ENCODE measurements at places on chromosomes 1 and 21.
A peak's percentile ranks its signal among the peaks of the same experiment; 100 is the strongest.

DNA sequence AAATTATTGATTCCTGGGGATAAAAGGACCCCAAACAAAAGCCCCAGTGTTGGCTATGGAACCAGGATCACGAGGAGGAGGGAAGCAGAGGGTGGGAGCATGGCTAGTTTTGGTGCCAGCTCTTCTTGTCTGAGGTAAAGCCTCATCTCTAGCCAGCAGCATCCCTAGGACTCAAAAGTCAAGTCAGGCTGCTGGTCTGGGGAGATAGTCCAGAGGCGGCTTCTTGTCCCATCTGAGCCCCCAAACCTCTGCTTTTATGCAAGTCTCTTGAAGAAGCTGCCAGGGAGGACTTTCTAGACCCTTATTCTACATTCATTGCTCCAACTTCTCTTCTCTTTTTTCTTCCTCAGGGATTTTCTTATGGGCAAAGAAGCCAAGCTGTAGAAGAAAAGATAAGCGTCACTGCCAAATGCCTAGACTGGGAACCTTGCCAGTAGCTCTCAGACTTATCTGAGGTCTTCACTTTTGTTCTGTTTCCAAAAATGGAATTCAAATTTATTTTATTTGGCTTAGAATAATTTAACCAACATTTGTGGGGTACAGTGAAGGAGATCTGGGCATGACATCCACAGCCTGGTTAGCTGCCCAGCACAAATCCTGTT is 6.9 kb upstream of the ANKRD35 start:
- no peak for DNase-seq

- no peak for DNase-seq
Measured at GRCh38 chr1:244727871-244728474, 75.0 kb downstream of the DESI2 start.

DNA sequence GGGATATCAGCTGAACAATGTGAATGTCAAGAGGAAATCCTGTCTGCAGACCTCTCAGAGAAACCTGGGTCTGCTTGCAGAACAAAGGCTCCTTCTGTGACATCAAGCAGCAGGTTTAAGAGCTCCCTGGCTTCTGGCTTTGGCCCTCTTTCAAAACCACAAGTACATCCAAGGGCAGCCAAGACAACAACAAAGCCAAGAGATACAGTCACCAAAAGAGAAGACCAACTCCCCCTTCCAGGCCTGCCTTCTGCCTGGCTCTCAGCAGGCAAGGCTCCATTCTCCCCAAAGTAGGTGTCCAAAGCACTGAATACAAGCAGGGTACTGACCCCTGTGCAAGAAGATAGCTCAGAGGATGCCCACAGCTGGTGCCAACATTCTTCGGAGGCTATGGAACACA is 11.5 kb downstream of the BCAR3 start:
- DNase-seq: peak; percentile 48

- DNase-seq: no peak
Measured at GRCh38 chr1:62487956-62488355, 51.1 kb downstream of the USP1 start.

DNA sequence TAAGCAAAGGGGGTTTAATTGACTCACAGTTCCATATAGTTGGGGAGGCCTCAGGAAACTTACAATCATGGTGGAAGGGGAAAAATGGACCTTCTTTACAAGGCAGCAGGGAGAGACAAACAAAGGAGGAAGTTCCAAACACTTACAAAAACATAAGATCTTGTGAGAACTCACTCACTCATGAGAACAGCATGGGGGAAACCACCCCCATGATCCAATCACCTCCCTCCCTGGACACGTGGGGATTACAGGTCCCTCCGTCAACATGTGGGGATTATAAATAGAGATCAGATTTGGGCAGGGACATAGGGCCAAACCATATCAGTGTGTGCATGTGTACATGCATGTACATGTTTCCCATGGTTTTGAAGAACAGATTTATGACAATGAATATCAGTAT is 5.5 kb upstream of the SMG7 start:
- DNase-seq: no peak

GRCh38 chr1:11602424-11602823 is 51.8 kb downstream of the FBXO2 start:
- DNase-seq: no peak

DNA sequence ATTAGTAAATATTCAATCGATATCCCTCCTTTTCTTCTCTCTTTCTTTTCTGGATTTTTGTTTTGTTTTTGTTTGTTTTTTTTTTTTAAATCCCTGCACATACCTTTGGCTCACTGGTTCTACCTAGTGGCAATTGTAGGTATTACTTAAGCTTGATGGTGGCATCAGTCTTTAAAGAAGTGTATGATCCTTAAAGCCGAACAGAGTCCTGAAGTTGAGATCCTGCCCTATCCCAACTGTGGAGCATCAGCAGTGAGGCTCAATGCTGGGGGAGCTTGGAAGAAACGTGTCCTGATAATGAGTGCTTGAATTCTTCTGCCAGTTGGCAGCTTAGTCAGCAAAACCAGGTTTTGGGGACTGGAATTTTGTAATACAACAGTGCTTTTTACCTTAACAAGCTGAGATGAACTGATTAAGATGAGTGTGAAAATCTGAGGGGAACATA is 60.8 kb downstream of the FASLG start:
- peak; percentile 52 for DNase-seq

DNA sequence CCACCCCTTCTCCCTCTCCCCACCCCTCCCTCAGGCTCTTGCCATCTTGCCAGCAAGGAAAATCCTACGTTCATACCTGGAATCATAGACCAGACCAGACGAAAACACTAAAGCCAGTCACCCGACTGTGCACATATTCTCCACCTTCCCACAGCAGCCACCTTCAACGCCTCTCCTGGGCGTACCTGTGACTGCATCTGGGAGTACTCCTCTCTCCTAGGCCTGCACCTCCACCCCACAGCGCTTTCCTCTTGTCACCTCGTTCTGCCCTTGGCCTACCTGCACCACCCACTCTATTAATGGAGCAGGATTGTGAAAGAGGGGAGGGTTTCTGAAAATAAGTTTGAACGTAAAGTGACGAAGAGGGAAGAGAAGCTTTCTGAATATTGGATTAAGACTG is 17.8 kb downstream of the PAPPA2 start:
- no peak for DNase-seq

GRCh38 chr1:82343381-82343780 is 542.6 kb downstream of the ADGRL2 start:
- DNase-seq: no peak

- no peak for DNase-seq
Measured at GRCh38 chr21:26570203-26570602, 2.9 kb downstream of the CYYR1 start.

DNA sequence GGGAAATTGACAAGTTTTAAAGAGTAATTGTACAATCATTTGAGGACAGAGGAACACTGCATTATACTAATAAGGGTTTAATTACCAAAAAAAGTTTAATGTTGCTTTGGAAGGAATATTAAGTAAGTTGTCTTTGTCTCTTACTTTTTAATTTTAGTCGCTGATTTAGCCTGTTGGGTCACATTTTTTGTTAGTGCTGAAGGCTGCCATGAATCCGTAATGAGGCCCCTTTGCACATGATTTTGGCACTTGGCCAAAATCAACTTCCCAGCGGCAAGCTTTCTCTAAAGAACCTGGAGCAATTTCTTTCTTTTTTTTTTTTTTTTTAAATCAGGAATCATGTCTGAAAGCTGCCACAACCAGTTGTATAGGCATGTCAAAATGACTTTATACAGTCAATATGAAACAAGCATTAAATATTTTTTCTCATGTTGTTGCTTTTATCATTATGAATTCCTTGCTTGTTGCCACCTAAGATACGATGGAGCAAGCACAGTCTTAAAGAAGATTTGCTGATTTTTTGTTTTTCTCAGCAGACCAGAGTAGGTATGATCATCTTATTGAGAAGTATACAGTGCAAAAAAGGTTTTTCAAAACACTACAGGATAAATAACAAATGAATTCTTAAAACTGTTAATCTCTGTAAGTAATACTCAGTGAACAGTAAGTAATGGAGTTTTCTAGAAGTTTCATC is 690.4 kb downstream of the USP25 start:
- DNase-seq: no peak

- no peak for DNase-seq
Measured at GRCh38 chr1:22118291-22118992, 24.5 kb downstream of the WNT4 start.

GRCh38 chr21:25334046-25334730 is 273.1 kb downstream of the MRPL39 start:
- DNase-seq: no peak

DNA sequence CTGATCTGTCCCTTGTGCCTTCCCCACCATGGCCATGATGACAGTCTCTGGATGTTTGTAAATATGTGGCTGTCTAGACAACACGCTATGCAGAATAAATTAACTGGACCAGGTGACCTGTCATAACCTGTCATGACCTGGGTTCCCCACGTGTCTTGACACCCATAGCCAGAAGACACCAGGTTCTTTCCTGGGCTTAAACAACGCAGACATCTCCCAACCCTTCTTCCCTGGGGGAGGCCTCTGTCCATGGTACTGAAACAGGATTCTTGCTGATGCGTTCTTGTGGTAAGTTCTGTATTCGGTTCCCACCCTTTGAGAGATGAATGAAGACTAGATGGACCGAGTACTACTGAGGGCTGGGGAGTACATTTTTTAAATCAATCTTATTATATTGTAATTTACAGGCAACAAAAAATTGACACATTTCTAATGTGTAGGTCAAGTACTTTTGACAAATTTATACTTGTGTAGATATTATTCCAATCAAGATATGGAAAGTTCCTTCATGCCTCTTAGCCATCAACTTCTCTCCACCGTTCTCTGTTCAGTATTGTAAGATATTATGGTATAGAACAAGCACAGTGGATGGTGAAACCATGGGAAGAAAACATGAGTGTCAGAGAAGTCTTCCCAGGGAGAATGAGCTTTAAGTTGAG is 738.8 kb downstream of the PTPRU start:
- peak; percentile 42 for DNase-seq

- DNase-seq: peak; percentile 63
Measured at GRCh38 chr1:37999430-38000232, 5.7 kb downstream of the FHL3 start.

GRCh38 chr1:21594935-21595897 is 73.9 kb downstream of the RAP1GAP start:
- no peak for DNase-seq

GRCh38 chr21:17519208-17519738 is 6.4 kb downstream of the CXADR start:
- no peak for DNase-seq
